ENCODE measurements at places on chromosomes 12 and 14.

DNA sequence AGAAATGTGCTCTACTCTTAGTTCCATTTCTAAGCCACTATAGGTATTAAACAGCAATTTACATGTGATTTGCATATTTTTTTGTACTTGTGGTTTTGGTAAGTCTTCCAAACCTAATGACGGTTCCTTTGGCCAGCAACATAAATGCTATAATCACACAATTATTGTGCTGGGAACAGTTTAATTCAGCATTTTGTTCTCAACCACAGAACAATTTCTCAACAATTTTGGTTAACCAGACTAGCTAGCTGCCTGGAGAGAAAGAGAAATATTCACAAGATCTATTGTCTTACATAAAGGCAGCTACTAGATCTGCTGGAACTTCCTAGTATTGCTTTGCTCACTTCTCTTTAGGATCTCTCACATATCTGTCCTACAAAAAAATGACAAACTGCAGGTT is 265.3 kb downstream of the SOX5 start:
- no peak for DNase-seq

GRCh38 chr12:99444859-99445316 is 202.7 kb upstream of the GARIN6 start:
- no peak for DNase-seq

- DNase-seq: no peak
Measured at GRCh38 chr12:42128327-42128726, 16.3 kb downstream of the GXYLT1 start.

DNA sequence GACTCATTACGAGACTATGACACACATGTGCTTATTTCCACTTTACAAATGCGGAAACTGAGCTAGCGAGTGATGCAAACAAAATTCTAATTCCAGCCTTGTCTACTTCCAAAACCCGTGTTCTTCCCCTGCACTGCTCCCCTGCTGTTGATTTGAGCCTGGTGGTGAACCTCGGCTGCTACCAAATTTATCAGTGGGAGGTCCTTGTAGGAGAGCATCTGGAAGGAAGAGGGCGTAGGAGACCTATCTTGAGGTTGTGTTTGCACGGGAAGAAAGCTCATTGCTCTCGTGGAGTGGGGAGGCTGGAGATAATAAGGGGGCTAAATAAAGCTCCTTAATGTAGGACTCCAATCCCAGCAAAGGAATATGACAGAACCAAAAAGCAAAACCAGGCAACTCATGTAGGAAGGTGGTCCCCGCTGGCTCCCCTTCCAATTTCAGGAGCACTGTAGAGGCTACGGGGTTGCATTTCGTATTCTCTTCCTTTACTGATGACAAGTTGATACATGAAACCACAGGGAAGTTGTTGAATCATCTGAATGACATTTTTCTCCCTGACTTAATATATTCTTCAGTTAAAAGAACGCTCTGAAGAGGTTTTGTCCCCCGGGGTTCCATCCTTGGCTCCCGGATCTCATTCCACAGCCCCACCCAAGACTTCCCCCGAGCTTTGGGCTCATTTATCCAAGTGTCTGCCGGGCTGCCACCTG is 52.6 kb downstream of the FZD10 start:
- no peak for DNase-seq

- DNase-seq: no peak
Measured at GRCh38 chr14:75427126-75427481, 718 bp upstream of the JDP2 start.
